Substantia nigra (tissue), 51 donors: ENCODE measurements at places on chromosomes 6 and 20.

- DNase-seq: no peak
Observed at GRCh38 chr6:64838726-64839125, 868.3 kb downstream of the EYS start.

- DNase-seq: no peak
Observed at GRCh38 chr20:54619181-54619580, 143.8 kb downstream of the DOK5 start.

DNA sequence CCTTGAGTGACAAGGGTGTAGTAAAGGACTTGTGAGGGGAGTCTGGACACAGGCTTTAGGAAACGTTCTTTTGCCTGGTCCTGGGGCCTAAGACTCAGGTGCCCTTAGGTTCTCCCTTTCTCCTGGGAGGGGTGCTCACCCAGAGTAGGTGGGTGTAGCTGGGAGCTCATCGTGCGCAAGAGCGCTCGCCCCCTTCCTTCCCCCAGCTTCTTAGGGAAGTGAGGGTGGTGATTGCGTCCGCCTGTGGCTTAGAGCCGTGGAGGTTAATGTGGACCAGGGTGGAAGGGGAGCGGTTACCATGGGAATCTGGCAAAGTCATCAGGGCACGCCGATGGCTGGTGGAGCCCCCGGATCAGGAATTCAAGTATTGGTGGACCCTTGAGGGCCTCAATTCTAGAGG is 3.3 kb upstream of the AARS2 start:
- DNase-seq: no peak

DNA sequence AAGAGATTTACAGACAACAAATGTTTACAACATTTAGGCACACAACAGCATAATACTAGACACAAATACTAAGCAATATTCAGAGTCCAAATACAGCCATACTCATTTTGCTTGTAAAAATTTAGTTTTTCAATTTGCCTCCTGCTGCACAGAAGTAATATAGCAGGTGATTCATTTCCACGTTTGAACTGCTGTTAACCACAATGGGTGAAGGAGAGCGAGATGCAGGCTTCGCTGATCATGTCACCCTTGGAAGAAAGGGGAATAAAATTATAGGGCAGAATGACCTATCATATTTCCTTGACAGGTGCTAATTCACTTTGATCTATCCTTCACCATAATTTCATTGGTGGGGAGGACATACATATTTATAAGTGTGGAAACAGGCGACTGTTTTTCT is 643.8 kb upstream of the AGPAT4 start:
- DNase-seq: no peak

DNA sequence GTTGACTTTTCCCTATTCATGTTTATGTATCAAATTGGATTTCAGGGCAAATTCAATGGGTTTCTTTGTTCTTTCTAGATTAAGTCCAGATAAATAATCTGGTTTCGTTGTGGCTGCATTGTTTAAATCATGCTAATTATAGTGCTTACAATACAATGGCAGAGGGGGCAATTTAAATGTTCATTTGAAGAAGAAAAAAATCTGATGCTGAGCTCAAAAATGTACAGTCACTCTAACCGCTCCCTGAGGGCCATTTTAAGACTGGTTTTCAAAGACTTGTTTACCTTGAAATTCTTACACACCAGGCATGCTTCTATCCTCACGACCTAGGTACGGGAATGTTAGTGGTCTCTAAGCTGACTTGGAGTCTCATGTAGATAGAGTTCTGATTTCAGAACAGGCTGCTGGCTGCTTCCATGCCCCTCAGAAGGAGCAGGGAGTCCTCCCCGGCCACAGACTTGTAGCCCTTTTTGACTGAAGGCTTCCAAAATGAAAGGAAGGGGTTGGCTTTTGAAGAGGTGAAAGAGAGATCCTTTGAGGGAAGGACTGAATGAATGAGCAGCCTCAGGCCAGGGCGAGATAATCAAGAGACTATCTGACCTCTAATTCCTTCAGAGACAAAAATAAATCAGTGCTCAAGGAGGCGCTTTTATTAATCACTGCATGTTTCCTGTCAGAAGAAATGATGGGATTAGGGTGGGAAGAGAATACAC is 86.1 kb upstream of the ZNF217 start:
- no peak for DNase-seq

- DNase-seq: no peak
Observed at GRCh38 chr6:1486387-1486786, 97.0 kb downstream of the FOXF2 start.

DNA sequence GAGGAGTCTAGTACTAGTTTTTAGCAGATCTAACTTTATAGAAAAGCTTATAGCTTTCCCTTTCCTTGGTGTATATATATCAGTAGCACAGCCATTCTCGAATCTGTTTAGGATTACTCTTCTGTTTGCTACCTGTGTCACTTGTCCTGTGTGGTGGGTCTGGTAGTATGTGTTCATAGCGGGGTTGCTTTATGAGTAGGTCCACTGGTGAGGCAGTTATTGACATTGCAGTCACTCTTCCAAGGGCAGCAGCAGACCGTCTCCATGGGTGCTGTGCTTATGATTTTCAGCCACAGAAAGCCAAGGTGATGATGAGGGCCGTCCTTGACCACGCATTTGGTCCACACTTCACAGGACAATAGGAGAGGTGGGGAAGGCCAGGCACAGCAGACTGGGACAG is 171.5 kb downstream of the CDKAL1 start:
- no peak for DNase-seq

GRCh38 chr6:13396241-13396792 is 68.0 kb upstream of the TBC1D7 start:
- DNase-seq: no peak

DNA sequence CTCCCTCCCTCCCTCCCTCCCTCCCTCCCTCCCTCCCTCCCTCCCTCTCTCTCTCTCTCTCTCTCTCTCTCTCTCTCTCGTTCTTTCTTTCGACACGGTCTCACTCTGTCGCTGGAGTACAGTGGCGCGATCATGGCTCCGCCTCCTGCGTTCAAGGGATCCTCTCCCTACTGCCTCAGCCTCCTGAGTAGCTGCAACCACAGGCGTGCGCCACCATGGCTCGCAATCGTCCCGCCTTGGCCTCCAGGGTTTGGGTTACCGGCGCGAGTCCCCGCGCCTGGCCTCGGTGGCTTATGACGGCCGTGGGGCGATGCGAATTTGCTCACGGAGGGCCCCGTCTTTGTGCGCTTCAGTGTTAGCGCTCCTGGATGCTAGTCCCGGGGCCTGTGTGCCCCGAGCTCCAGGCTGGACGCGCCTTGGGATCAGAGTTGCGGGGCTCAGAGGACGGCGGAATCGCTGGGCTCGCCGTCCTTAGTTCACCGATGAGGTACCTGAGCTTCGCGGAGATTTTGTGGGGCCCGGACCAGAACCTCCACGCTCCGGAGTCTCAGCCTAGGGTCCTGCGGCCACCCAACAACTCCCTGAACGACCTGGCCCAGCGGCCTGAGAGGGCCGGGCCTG is 45.2 kb downstream of the MCUR1 start:
- DNase-seq: no peak

DNA sequence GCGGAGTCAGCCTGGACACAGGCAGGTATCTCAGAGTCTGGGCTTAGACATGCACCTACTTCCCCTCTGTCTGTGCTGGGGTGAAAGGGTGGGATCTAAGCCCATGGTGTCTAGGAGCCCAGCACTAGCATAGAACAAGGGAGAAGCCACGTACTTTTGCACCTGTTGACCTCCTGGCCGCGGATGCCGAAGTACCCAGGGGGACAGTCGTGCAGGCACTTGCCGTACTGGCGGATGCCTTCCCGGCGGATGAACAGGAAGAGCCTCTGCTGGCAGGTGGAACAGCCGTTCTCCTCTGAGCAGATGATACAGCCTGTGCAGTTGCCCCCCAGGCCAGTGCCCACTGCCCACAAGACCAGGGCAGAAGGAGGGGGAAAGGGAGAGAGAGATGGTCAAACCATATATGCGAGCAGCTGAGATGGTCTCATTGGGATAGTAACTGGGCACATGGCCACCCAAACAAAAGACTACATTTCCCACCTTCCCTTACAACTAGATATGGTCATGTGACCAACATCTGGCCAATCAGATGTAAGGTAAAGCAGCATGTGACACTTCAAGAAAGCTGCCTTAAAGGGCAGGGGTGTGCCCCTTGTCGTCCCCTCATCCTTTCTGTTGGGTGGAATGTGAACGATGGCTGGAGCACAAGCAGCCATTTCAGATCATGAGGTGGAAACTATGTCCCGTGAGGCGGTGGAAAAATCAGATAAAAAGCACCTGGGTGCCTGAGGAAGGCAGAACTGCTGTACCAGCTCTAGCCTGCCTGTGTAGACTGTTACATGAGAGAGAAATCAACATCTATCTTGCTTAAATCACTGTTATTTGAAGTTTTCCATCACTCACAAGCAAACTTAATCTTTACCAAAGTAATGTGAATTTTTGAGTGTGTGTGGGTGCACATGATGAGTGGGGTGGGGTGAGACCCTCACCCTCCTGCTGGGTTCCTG is 34.0 kb downstream of the RSPO4 start:
- no peak for DNase-seq

DNA sequence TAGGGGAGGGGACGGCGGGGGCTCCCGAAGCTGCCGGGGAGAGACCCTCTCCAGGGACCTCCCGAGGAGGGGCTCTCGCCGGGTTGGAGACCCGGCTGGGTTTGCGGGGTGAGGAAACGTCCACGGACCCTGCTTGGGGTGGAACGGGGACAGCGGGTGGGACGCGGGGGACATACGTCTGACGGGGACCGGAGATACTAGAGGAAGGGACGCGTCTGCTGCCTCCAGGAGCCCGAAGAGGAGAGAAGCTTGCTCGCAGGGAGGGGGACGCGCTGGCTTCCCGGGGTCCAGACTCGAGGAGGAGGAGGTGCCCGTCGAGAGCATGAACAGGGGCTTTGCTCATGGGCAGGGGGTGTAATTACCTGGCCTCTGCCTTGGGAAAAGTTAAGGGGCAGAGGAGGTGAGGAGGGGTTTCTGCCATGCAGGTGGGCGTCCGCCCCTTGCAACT is 593 bp downstream of the DNMT3B start:
- DNase-seq: no peak

DNA sequence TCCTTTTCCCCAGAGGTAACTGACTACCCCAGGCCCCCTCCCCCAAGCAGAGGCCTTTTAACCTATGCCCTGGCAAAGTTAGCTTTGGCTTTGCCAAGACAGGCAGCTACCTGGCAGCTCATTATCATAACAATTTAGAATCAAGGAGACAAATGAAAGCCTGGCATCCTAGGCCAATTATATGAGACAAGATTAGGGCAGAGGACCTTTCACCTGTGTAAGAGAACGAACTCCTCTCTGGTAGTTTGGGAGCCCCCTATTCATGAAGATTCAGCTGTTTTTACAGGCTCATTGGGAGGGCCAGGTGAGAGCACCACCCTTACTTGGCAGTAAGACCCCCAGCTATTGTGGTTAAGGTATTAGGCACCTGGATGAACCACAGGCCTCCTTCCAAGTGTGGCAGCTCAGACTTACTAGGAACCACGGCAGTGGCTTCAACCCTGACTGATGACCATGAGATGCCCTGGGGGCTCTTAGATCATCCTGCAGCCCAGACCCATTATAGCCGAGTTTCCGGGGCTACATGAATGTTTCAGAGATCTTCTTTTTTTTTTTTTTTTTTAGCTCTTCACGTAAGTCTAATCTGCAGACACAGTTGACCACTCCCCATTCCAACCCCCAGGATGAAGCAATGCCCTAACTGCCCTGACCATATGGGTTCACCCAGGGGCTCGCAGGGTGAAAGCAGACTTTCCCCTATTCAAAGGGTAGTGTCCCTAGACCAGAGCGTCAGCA is 56.2 kb downstream of the RAB44 start:
- DNase-seq: no peak

GRCh38 chr6:109896341-109896740 is 81.8 kb upstream of the GPR6 start:
- DNase-seq: no peak

DNA sequence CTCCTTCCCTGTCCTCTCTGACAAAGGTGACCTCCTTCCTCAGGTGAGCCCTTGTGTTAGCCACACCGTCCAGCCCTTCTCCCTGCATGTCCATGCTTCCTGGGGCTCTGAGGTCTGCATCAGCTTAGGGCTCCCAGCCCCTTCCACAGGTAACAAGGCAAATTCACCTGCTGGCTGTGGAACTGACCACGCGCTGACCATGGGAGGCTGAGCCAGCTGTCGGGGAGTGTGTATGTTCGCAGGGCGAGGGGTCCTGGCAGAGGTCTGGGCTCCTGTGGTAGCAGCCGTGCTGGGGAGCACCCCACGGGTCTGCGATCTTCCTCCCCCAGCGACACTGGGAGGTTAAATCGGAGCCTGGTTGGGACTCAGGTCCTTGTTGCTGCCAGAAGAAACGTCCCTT is 136.7 kb downstream of the PHACTR3 start:
- DNase-seq: no peak

GRCh38 chr20:9270831-9271230 is 201.9 kb downstream of the PLCB4 start:
- DNase-seq: no peak

GRCh38 chr6:154632119-154632518 is 101.1 kb upstream of the SCAF8 start:
- DNase-seq: no peak

- DNase-seq: no peak
Observed at GRCh38 chr20:1888796-1889463, 6.3 kb upstream of the SIRPA start.

- no peak for DNase-seq
Observed at GRCh38 chr20:4708856-4709255, 12.9 kb upstream of the PRND start.

- no peak for DNase-seq
Observed at GRCh38 chr6:63705707-63706106, 70.1 kb downstream of the PHF3 start.

DNA sequence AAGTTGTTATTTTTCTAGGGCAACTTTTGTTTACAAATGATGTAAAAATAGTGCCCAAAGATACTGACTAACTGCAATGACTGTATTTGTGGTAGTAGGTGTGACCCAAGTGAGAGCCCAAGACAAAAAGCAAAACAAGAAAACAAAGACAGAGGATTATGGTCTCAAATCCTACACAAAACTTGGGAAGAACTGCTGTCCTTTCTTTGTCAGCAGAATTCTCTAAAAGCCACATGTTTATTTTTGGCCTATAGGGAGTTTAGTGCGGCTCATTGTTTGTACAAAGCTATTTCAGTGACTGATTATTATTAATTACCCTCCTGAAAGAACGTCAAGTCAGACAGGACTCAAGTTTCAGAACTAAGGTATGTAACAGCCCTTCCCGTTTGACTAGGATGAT is 509.2 kb upstream of the SLC35B3 start:
- DNase-seq: no peak

- no peak for DNase-seq
Observed at GRCh38 chr20:18802012-18802634, 11.5 kb upstream of the SCP2D1 start.

DNA sequence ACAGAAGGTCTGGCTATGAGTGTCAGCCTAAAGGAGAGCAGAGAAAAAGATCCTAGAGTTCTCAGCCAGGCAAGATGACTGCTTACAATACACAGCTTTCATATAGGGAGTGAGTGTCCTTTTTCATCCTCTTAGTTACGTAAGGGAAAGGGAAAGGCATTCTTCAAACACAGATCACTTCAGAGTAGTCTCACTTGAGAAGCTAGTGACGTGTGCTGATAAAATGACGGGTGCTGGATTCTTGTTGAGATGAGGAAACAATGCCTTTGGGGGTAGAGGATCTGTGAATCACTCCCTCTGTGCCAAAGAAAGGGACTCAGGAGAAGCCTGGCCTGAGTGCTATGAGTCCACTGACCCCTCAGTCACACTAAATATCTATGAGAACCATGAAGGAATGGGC is 117.3 kb downstream of the QRSL1 start:
- no peak for DNase-seq
